ENCODE measurements at places on chromosomes 16 and 17.

DNA sequence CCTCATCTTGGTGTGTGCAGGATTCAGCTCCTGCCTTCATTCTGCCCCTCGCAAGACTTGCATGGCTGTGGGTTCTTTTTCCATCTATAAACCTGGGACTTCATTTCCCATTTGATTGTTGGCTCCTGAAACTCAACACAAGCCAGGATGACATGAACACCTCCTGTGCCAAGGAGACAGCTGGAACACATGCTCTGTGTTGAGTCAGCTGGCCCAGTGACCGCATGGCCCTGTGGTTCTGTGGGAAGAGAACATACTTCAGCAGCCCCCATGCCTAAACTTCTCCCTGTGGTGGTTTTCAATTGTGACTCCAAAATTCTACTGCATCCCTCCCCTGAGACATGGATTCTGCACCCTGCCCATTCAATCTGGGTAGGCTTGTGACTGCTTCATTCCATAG lies 57.9 kb upstream of the FOXF1 start:
- DNase-seq: no peak

DNA sequence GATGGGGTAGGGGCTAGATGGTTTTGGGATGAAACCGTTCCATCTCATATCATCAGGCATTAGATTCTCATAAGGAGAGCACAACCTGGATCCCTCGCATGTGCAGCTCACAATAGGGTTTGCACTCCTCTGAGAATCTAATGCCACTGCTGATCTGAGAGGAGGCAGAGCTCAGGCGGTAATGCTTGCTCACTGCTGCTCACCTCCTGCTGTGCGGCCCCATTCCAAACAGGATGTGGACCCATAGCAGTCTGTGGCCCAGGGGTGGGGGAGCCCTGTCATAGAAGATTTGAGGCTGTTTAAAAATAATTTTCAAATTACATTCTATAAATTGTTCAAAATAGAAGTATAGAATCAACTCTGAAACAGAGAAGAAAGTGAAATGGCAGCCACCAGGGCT lies 50.8 kb downstream of the PHKB start:
- no peak for DNase-seq

- no peak for DNase-seq
These were observed 22.7 kb upstream of the SRCIN1 start for GRCh38 chr17:38628441-38628840.

GRCh38 chr17:54903375-54903774 lies 2.7 kb downstream of the TOM1L1 start:
- DNase-seq: no peak

GRCh38 chr17:80379348-80379747 lies 35.6 kb upstream of the ENDOV start:
- no peak for DNase-seq

- DNase-seq: peak; percentile 29
These were observed 10.6 kb downstream of the RAB40B start for GRCh38 chr17:82687871-82688270.

- DNase-seq: no peak
These were observed at the start of gene C1QTNF8 for GRCh38 chr16:1096169-1097082. C1QTNF8 (minus strand) TSS chr16:1096244; CDS start chr16:1094922, 1,322 bp downstream.

DNA sequence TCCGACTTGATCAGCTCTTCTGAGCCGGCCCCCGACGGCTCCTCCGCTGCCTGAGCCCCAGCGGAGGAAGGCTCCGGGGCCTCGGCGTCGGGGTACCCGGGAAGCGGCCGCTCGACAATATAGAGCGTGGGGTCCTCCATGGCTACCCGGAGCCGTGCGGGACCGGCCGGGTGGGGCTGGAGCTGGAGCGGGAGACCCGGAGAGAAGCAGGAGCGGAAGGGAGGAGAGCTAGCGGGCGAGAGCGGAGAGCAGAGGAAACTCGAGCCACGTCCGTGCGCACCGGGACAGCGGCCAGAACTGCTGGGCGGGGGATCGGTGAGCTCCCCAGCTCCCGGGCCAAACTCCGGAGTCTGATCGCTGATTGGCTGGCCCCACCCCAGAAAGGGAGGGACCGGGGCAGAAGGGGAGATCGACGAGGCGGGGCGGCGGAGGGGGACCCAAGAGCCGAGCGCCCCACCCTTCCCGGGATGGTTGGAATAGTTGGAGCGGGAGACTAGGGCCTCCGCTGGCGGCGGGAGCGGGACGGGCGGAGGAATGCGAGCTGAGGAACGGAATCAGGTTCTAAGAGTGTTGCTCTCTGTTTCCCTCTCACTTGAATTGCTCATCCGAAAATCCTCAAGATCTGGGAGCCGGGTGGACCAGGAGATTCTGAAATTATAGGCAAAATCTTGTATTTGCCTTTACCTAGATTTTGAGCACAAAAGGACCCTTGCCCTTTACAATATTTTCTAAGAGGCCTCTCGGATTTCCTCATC lies at the start of gene CAVIN1:
TSS of gene CAVIN1 (minus strand) at position 299 of the 755 bp plus-strand sequence. CDS start at position 140, 159 bp downstream.
- DNase-seq: peak; percentile 79

DNA sequence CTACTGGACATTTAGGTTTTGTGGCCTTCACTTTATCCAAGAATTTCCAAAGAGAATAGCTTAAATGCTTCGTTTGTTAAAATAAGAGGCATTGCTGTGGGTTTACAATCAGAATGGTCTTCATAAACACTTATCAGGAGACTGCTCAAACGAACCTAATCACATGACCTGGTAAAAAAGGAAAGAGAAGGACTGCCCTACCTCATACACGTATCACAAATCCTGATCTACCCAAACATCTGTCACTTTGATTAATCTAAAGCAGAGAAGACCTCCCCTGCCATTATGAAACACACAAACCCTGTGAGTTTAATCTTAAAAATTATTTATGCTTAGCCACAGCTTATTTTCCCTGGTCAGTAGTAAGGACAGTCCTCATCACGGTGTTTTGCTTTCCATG lies 76.6 kb downstream of the PARN start:
- no peak for DNase-seq

GRCh38 chr16:51343411-51343810 lies 192.3 kb upstream of the SALL1 start:
- DNase-seq: no peak

- DNase-seq: no peak
These were observed 20.5 kb downstream of the GRB7 start for GRCh38 chr17:39757931-39758873.

- DNase-seq: no peak
These were observed 127.0 kb downstream of the ABCC6 start for GRCh38 chr16:16096121-16096857.

DNA sequence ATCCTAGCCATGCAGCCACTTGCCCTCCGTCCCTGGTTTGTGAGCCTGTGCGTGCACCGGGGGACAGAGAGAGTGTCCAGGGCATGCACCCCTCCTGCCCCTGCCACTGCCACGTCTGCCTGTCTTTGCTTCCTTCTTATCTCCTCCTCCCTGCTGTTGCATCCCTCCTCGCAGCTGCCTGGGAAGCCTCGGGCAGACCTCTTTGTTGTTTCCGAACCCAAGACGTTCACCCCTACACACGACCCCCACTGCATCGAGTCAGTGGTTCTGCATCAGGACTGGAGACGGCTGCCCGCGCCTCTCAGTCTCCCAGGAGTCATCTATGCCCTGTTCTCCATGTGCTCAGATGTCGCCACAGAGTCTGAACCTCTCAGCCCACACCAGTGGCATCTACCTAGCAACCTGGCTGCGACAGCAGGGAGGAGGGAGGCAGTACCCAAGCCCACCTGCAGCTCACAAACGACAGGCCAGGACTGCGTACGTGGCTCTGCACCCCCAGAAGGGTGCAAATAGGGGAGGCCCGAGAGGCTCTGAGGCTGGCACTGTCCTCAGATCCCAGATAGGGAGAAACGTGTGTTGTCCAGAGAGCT lies 5.2 kb downstream of the TIMP2 start:
- no peak for DNase-seq

DNA sequence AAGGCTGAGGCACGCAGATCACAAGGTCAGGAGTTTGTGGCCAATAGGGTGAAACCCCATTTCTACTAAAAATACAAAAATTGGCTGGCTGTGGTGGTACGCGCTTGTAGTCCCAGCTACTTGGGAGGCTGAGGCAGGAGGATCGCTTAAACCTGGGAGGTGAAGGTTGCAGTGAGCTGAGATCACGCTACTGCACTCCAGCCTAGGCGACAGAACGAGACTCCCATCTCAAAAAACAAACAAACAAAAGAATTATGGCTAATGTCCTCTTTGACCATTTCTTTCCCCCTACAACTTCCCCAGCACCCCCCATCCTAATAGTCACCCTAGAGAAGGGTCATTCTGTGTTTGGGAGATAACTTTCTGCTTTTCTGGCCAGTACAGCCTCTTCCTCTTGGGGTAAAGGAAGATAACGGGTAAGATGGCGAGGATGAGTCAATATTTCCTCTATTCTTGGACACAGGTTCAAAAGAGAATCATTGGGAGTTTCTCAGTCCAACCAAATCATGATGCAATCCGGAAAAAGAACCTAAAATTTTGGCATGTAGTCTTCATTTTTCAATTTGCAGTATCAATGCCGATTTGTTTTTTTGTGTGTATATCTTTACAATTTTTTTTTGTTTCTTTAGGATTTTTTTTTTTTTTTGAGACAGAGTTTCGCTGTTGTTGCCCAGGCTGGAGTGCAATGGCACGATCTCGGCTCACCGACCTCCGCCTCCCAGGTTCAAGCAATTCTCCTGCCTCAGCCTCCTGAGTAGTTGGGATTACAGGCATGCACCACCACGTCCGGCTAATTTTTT lies 107.6 kb upstream of the MED13 start:
- no peak for DNase-seq

- no peak for DNase-seq
These were observed 50.0 kb upstream of the CAPN15 start for GRCh38 chr16:477301-478157.

DNA sequence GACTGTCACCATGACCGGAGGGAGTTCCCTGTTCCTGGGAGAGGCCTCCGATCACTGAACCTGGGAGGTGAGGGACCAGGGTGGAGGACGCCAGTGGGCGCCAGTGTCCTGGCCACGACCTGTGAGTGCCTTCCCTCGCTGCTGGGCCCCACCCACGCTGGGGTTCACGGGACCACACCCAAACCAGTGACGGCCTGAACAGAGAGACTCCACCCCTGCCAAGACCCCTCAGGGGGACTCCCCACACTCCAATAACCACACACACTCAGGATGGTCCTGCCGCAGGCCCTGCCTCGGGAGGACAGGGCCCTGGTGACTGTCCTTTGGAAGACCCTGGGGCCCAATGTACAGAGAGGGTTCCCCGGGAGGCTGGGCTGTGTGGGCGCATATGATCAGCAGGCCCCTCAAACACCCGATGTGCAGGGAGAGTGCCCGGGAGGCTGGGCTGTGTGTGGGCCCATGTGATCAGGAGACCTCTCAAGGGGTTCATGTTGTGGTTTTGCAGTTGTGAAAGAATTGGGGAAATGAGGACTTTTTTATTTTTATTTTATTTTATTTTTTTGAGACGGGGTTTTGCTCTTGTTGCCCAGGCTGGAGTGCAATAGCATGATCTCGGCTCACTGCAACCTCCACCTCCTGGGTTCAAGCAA lies 26.6 kb downstream of the TPSD1 start:
- no peak for DNase-seq

- DNase-seq: peak; percentile 65
These were observed 29.5 kb downstream of the SBK1 start for GRCh38 chr16:28321700-28322411.

GRCh38 chr16:88920618-88921590 lies 54.4 kb upstream of the PABPN1L start:
- no peak for DNase-seq

DNA sequence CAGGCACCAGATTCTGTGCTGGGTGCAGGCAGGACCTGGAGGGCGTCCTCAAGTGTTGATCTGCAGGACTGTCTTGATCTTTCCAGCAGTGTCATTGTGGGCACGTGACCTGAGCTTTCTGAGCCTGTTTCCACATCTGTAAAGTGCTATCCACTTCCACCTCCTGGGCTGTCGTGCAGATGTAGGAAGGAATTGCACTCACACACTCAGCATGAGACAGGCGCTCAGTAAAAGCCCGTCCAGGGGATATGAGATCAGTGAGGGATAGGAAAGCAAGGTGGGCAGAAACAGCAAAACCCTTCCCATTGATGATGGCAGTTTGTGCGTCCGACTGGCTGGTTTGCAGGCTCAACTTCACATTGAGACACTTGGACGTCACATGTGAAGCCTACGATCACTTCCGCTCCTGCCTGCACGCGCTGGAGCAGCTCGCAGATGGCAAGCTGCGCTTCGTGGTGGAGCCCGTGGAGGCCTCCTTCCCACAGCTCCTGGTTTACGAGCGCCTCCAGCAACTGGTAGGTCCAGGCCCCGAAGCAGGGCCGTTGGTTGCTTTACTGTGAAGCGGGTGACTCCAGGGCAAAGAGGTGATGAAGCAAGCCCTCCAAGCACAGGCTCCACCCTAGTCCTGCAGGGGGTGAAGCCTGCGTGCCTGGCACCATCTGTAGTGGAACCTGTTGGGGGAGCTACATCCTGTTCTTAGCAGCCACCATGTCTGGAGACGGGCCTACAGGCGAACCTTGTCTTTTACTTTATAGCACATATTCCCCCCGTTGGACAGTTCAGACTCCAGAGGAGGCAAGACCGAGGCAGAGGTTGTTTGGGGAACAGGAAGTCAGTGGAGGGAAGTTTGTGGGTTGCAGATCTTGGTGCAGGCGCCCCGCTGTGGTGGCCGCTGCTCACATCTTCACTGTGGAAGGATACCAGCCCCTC lies 23.0 kb downstream of the METTL22 start:
- DNase-seq: no peak

GRCh38 chr16:73192232-73192894 lies 144.4 kb upstream of the ZFHX3 start:
- no peak for DNase-seq

DNA sequence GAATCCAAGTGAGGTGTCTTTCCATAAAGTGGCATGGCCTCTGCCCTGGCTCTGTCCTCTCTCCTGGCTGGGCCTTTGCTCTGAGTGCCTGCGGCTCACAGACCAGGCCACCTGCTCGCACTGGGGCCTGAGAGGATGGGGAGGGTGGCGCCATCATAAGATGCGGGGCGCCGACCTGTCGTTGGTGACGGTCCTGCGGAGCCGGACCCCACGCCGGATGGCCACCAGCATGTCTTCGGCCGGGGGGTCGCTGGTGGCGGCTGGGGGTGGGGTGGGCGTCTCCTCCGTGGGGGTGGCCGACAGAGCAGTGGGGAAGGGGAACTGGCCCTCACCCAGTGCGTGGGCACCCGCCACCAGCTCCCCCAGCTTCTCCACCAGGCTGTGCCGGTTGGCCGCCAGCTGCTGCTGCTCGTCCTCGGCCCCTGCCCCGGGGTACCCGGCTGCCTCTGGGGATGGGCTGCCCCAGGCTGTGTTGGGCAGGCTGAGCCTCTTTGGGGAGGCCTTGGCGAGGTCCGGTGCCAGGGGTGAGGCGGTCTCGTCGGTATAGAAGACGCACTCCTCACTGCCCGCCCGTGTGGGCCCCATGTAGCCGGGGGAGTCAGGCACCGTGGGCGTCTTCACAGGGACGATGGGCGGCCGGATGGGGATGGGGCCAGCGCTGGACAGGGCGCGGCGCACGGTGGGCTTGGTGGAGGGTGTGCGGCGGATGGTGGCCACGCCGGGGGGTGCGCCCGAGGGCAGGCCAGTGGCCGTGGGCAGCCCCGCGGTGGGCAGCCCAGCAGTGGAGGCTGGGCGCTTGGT lies 17.4 kb downstream of the IL34 start:
- DNase-seq: no peak
